Stimulated activated CD4-positive, alpha-beta T cell treated with anti-CD3 and anti-CD28 coated beads, TNF-alpha, amount 100 ng/mL, for 24 hours (primary cell): ENCODE measurements at places on chromosomes 2 and 18.

DNA sequence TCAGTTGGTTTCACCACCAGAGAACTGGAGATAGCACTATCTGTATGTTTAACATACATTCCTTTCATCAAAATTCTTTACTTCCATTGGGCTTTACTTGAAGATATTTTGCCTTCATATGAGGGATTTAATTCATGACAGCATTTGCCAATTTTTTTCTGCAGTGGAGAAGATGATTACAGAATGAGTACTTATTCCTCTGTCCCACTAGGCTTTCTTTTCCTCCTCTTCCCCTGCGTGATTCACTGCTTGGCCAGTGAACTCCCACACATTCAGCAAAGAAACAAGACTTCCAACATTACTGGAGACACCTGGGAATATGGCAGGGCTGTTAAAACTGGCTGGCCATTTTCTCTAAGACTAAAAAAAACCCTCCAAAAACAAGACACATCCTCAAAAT, 425.8 kb upstream of the KCNH7 start:
- no peak for DNase-seq

GRCh38 chr2:79179036-79179435, 19.5 kb upstream of the REG3A start:
- DNase-seq = no peak

DNA sequence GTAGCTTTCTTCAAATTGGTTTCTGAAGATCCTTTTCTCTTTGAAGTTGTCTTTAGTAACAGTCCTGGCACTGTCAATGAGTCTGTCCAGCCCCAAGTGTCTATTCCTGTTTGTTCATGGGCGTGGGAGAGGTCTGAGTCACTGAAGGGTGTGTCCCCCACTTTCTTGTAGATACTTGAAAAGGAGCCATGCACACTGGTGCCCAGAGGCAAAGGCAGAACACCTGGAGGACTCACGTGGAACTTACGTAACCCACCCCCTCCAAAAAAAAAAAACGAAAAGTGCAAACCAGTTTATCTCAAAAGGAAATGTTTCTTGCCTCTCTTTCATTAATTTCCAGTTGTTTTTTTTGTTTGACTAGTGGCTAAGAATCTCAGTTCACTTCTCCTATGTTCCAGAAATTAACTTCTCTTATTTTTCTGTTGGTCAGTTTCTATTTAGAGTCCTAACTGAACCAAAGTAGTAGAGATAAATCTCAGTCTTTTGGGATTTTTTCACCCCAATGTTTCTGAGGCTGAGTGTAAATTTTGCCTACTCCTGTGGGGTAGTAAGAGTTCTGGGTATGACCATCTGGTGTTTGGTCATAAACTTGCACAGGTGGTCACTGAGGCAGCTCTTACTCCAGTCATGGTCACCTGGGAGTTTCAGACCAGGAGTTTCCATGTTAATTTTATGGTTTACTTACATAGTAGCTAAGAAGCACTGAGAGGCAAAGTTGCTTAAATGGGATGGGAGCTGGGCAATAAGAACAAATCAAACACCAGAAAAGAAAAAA, 54.9 kb downstream of the DSC3 start:
- DNase-seq = no peak

DNA sequence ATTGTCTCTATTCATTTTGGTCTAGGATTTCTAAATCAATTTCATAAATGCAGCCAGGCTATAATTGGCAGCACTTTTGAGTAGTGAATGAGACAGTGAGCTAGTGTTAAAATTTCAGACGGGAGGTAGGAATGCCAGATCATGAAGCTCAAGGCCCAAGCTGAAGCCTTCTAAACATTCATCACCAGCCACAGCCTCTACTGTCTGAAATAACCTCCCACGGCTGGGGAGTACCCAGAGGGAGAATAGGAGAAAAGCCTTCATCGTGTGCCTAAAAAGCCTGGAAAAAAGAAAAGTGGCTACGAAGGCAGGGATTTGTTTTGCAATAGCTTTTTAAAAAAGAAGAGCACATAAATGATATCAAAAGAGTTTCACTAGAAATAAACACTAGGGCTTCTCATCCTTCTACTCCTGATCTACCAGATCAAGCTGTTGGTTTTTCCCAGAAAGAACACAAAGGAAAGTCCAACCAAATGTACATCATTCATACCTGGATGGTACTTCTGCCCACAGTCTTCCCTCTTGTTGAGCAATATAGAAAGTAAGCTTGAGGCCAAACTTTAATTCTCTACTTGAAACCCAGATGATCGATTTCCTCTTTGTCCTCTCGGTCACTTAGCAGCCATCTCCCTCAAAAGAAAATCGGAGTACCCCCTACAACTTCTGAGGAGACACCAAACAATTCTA, 48.1 kb upstream of the SLC39A10 start:
- no peak for DNase-seq

DNA sequence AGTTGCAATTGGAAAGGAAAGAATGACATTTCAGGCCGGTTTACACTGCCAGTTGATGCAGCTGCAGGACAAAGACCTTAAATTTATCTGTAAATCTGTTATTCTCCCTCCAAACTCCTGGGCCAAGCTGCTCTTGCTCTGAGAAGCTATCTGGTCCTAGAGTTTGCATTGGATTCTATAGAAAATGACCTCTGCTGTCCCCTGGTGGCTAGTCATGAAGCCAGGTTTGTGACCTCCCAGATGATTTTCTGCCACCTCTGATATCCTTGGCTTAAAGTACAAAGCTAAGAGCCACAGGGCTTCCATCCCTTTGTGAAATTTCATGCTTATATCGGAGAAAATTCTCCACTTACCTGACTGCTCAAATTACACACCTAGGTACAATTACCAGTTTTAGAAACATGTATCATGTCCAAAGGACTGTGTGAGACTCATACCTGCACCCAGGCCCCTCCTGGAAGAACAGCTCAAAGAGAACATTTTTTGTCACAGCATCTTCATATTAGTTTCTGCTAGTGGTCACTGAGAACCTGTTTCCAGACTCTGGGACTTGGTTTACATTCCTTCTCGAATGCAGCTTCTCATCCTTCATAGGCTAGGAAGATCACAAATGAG, 28.9 kb upstream of the IER3IP1 start:
- peak; percentile 6 for DNase-seq
